ENCODE measurements at places on chromosomes 11 and 22.

DNA sequence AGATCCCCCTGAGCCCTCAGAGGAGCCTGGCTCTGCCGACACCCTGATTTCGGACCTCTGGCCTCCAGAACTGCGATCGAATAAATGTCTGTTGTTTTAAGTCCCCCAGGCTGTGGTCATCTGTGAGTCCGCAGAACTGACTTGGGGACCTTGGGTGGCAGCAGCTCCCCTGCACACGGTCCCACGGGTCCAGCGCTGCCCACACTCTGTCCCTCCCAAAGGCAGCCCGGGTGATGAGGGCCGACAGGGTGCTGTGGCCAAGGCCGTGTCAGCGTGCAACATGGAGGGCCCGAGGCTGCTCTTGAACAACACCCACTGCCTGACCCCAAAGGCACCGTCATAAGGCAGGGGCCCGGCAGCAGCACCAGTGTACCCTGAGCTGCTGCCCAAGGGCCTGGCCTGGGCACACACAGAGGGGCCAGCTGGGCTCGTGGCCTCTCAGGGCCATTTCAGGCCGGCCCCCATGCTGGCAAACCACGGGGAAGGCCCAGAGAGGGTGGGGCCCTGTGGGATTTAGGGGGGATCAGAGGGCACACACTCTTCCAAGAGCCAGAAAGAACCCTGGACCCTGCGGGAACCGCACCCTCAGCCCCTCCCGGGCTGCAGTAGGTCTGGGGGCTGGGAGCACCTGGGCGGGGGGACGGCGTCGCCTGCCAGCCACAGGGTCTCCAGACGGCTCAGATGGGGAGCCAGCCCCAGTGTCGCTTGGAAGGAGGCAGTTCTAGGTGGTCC lies 77.1 kb upstream of the PRR5 start:
- no peak for DNase-seq

DNA sequence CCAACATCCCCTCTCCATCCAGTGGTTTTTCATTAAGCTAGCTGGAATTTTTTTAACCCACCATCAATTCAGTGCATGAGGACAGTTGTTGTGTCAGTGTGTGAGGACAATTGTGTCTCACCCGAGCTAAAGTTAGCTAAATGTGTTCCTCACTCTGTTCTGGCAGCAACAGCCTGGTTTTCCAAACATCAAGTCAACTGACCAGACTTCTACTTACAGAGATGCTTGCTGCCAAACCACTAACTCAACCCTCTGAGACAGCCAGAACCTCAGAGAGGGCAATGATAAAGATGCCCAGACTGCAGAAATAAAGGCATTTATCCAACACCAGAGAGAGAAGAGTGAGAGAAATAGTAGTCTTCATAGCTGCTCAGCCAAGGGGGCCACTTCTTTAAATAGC lies 6.7 kb downstream of the PAMR1 start:
- DNase-seq: no peak

GRCh38 chr22:24504956-24505736 lies 10.0 kb downstream of the UPB1 start:
- DNase-seq: no peak

DNA sequence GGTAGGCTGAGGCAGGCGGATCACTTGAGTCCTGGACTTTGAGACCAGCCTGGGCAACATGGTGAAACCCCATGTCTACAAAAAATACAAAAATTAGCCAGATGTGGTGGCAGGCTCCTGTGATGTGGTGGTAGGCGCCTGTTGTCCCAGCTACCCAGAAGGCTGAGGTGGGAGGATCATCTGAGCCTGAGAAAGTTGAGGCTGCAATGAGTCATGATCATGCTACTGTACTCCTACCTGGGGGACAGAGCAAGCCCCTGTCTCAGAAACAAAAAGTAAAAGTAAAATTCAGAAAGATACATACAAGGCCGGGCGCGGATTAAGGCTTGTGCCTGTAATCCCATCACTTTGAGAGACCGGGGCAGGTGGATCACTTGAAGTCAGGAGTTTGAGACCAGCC lies 6.3 kb downstream of the LDHAL6A start:
- no peak for DNase-seq

DNA sequence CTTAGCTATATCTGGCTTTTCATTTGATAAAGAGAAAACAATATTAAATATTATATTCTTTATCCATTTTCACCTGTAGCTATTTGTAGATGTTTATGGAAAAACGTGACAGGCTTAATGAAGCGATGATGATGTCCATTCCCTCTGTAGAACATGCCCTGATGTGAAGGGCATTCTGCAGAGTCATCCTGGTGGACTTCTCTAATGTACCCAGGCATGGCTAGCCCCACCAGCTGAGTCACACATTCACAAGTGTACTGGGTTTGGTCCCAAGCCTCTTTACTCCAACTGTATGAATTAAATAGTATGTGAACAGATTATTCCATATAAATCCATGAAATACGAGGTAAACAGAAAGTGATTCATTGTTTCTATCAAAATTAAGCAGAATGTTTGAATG lies 139.3 kb downstream of the CADM1 start:
- DNase-seq: no peak

- no peak for DNase-seq
Measured at GRCh38 chr11:120515186-120515723, 3.7 kb downstream of the GRIK4 start.

DNA sequence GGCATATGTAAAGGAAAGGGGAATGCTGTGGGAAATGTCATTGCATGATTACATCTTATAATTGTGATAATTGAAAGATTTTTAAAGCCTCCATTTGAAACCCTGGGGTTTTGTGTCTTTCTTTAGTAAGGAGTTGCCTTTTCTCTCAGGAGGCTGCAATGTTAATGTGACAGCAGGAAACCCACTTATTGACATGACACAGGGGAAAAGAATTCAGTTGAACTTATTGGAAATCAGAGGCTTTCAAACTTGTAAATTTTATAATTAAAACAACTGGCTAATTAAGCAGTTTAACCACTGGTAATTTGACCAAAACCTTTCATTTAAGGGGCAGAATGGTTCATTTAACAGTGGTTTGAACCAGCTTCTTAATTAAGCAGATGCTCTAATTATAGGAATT lies 31.2 kb downstream of the MRPL48 start:
- DNase-seq: no peak

DNA sequence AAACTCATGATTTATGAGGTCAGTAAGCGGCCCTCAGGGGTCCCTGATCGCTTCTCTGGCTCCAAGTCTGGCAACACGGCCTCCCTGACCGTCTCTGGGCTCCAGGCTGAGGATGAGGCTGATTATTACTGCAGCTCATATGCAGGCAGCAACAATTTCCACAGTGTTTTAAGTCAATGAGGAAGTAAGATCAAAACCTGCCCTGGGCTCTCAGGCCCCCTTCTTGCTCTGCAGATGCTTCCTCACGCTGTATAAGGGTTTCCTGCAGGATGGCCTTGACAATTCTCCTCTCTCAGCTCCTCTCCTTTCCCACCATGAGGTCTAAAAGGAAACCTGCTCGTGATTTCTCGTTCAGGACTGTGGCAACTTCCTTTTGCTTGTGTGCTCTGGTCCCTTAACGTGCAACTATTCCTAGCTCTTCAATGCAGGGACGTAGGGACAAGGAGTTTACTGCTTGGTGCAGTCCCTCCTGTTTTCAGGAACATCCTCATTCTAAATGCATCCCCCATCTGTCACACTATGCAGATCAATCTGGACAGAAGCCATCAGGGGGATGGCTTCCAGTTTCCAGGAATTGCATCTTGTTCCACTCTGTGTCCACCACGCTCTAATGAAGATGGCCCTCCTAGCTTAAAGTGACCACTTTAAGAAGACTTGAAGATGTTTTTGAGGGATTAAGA lies 64.3 kb upstream of the IGLL5 start:
- DNase-seq: peak; percentile 10

DNA sequence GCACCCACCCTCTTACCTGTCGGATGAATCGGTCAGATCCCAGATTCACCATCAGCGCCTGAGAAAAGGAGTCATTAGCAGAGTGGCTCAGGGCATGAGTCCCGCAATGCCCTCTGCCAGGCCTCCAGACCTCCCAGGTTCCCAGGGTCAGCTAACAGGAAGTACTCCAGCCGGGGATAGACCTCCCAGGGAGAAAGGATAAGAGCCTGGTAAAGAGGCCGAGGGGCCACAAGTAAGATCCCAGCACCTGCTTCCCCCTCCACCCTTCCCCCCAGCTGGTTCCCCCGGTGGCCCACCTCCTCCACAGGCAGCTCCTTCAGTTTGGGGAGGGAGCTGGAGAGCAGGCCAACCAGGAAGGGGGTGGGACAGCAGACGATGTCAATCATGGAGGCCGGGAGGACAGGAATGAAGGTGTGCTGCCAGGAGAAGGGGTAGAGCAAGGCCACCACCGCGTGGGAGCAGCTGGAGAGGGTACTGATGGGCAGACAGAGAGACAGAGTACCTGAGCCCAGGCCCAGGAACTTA lies 16.4 kb downstream of the RPL27A start:
- DNase-seq: no peak

GRCh38 chr11:65695459-65696241 lies 16.4 kb upstream of the KAT5 start:
- no peak for DNase-seq

GRCh38 chr11:76579056-76579751 lies 91.3 kb downstream of the LRRC32 start:
- DNase-seq: peak; percentile 36

DNA sequence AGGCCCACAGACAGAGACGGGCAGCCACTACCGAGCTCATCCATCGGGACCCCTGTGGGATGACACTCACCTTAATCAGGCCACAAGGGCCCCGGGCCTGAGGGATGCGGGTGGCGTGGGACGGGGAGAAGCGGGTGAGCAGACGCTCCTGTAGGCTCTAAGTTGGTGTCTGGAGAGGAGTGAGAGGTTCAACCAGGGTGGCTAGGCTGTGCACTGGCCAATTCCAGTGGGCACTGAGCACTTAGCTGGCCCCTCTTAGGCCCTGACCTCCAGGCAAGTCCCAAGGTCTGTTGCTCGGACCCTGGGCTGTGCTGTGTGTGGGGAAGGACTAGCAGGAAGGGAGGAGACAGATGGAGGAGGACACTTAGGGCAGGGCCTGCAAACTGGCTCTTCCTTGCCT lies 139.3 kb downstream of the ST3GAL4 start:
- no peak for DNase-seq

DNA sequence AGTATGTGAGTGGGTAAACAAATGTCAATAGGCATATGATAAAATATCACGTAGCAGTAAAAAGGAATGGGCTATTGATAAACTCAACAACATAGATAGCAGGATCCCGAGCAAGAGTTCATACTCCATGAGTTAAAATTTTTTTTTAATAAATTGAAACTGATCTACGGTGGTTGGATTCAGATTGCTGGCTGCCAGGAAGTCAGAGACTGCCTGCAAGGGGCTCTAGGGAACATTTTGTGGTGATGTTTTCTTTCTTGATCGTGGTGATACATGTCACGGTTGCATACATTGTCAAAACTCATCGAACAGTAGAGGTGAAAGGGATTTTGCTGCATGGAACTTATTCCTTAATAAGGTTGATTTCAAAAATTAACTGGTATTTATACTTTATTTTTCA lies 62.6 kb upstream of the WNT7B start:
- DNase-seq: no peak

DNA sequence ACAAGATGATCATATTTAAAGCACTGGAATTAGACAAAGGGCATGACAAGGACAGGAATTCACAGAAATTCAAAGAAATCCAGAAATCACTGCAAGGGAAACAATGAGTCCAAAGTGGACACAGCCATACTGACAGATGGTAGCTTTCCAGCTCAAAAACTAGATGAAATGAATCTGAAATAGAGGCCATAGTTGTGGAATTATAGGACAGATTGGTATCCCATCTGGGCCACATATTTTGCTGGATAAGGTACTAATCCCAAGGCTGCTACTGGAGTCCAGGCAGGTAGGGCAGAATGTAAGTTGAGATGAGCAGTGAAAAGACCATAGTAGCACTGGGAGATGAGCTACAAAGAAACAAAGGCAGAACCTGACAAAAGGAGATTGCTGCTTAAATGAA lies 258.3 kb upstream of the ANO3 start:
- no peak for DNase-seq

DNA sequence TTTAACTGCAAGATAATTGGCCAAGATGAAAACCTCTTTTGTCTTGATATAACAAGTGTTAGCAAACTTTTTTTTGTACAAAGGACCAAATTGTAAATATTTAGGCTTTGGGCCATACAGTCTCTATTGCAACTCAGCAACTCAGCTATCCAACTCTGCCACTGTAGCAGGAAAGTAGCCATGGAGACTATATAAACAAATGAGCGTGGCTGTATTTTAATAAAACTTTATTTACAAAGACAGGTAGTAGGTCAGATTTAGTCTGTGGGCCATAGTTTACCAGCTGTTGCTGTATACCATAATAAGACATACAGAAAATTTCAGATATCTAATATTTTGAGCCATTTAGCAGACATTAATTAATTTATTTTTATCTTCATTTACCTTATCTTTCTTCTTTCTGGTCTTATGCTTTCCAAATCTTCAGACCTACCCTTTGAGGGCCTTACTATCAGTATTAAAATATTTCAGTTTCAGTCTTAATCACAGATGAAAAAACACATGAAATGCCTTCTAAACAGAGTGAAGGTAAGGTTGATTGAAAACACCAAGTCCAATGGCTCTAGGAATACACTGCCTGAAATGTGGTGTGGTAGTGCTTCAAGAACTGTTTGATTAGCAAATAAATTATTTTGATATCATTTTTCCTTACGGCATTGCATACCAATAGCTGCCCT lies 256.9 kb upstream of the CTSC start:
- no peak for DNase-seq

GRCh38 chr11:84721561-84721961 lies 905.6 kb downstream of the DLG2 start:
- no peak for DNase-seq

DNA sequence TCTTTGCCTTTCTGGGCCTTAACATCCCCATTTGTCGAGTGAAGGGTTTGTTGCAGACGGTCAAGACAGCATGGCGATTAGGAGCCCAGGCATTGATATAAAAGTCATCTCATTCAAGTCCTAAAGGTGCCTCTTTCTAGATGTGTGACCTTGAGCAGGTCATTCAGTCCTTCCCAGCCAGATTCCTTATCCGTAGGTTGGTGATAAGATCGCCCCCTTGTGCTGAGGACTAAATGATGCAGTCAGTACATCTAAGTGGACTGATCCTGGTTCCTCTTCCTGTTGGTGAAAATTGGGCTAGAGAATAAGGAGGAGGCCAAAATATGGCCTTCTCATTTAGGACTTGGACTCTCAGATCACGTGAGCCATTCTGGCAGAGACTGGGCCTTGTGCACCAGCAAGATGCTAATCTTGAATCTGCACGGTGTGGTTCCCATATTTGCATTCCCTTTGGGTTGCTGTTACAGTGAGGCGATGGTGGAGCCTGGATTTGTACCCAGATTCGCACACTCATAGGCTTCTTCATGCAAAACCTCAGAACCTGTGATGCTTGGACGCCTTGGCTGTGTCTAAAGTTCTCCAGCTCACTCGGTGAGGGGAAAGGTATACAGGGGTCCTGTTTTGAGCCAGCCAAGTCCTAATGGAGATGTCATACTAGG lies 156.8 kb downstream of the MYO18B start:
- DNase-seq: no peak

GRCh38 chr11:65183201-65183891 lies 1.6 kb downstream of the CAPN1 start:
- DNase-seq: no peak

All from hindlimb muscle (tissue), 1 donor.